Keratinocyte (primary cell): ENCODE measurements at places on chromosomes 6 and 20. TPM values are rescaled to one million over a fixed set of nuclear protein-coding genes. Genes with fewer than 3 reads are reported as not detected.

DNA sequence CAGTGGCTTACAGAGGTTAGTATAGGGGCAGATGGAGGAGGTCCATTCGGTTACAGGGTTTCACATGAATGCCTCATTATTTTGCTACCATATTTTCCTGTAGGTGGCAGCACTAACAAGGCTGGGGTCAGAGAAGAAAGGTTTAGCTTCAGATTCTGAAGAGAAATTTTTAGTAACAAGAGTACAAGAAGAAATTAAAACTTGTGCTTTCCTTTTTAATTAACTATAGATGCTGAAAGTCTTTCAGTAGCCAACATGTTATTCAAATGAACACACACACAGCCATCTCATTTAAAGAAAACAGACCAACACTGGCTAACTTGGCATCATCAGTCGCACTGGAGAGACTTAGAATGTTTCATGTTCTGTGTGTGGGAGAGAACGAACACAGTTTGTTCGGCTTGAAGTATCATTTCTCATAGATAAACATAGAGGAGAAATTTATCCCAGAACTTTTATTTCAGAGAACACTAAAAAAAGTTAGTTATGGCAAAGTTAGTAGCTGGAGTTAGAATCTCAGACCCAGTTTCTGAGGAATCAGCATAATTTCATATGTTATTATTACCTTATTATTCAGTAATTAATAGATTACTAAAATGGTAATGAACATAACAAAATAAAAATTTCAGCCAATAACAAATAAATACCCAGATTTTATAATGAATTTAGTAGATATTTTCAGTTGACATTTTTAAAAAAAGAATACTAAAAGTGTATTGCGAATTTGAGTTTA is 314.0 kb upstream of the RSPO3 start:
- DNase-seq = peak; percentile 7

GRCh38 chr6:117118490-117118889 is 146.9 kb upstream of the VGLL2 start:
- no peak for DNase-seq

DNA sequence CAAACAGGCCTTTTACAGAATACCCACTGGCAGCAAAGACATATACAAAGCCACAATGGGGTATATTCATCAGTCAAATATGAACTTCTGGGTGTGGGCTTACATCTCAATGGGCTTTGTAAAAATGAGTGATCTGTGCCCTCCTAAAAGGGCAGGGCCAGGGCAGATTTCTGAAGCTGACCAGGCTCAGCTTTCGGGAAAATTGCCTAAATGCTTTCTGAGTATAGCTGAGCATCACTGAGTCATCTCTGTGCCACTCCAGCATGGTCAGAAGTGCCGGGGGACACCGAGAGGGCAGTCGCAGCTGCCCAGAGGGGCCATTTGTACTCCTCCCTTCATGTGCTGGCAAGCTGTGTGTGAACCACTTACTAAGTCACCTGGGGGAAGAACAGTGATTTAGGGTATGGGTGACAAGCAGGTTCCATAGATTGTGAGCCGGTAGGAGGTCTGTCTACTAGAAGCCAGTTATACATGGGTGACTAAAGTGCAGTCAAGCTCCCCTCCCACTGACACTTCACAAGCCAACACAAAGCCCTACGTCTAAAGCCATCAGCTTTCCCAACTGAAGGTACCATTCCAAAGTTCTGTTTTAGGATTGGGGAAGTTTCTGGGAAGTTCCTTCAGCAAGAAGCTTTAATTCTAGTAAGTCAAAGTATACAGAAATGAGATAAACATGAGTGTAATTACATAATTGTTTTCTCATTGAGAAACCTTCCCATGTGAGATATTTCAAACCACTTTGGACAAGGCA is 147.6 kb upstream of the TAB2 start:
- no peak for DNase-seq

The CTCFL gene
- polyA plus RNA-seq = not detected in 3 replicates

- DNase-seq = no peak
Observed at GRCh38 chr20:17490501-17490900, 40.7 kb downstream of the BFSP1 start.

The LY6G6D gene
- 0.22 to 0.33 TPM in 2 of 3 replicates, not detected in the other for polyA plus RNA-seq

DNA sequence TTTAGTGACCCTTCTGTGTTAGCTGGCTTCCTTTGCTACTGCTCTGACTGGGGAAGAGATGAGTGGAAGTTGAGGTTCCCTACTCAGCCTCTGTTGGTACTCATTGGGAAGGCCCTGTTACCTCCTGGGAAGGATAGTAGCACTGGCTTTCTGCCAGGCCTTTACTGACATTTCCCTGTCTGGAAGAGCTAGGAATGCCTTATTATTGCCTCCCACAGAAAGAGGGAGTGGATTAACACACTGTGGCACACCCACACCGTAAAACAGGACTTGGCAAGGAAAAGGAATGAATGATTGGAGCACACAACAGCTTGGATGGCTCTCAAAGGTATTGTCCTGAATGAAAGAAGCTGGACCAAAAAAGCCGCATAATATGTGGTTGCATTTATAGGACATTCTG is 12.2 kb downstream of the ZNF831 start:
- no peak for DNase-seq

GRCh38 chr6:106572436-106572835 is 56.9 kb downstream of the RTN4IP1 start:
- DNase-seq = no peak

DNA sequence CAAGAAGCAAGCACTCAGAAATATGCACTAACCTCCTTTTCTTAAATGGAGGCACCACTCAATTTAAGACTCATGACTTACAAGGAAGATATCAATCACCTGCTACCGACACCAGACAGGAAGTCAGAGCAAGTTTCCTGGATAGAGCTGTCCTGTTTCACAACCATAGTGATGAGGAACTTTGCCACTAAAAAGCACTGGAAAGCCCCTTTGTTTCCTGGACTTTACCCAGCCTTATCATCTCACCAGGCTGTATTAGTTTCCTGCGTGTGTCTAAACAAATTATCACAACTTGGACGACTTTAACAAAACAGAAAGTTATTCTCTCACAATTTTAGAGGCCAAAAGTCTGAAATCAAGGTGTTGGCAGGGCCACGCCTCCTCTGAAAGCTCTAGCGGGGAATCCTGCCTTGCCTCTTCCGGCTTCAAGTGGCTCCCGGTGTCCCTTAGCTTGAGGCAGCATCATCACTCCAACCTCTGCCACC is 253.8 kb upstream of the STXBP5 start:
- DNase-seq = no peak

The SLC2A10 gene
- not detected in 3 replicates for polyA plus RNA-seq

The KCNK5 gene
- 0.02 to 0.03 TPM in 2 of 3 replicates, not detected in the other for polyA plus RNA-seq

DNA sequence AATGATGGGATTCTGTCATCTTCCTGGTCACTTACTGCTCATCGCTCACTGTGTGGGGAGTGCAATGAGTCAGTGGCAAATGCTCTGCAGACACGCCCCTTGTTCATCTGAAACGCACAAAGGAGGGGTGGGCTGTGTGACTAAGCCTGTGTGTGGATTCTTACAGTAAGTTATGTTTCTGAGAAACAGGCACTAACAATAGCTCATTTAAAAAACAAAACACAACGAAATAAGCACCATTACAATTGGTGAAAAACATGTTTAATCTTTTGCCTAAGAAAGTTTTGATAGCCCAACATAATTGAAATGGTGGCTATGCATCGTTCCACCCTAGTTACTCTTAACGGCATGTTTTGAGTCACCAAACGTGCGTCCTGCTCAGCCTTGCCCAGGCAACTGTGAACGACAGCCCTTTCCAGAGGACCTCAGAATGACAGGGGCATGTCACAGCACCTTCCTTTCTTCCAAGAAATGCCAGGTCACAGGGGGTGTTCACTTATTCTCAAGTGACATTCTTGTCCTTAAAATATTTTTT is 118.4 kb upstream of the SGK1 start:
- DNase-seq = no peak

GRCh38 chr6:42692137-42692911 is 30.1 kb downstream of the PRPH2 start:
- DNase-seq = no peak

DNA sequence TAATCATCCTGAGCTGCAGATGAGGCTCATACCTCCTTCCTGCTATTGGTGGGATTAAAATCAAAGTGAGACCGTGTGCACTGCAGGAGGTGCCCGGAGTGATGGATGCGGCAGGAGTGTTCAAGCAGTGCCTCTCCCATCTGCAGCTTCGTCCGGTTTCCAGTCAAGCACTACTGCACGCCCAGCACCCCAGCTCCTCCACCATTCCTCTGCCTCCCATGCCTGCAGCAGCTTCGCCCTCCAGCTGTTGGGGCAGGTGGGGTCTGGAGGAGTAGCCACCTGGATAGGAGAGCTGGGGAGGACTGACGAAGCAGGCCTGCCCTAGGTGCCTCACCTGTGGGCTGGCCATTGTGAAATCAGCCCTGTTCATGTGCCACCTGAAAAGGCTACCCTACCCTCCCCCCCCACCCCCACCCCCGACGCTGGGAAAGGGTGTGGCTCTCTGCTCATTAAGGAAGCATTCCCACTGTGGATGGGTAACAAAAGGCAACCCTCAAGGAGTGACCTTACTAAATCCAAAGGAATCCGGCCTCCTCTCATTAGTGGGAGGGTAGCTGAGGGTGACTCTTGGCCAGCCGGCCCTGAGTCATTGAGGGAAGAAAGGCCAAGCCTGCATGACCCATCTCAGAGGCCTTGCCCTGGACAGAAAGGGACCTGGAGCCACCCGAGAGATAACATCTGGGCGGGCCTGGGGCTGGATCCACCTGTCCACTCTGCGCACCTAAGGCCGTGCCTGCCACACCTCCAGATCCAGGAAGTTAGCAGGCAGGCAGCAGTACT is 115.9 kb upstream of the ARMC2 start:
- no peak for DNase-seq

- DNase-seq = peak; percentile 21
Observed at GRCh38 chr20:43843096-43843964, 71.3 kb upstream of the TOX2 start.

The RBPJL gene
- polyA plus RNA-seq = not detected in 3 replicates

DNA sequence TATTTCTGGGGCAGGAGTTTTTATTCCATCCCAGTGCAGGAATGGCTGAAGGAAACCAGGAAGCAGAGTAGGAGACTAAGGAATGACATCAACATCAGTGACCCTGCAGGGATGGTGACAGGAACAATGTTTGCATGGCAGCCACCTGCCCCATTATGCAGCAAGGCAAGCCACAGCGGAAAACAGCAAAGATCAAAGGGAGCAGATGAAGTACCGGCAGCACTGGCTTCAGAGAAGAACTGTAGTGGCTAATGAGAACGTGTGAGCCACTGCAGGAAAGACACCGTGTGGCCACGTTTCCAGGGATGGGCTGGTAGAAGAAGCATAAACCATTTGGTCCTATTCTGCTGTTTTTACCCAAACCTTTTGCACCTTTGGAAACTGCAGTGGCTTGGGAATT is 52.9 kb upstream of the TAB2 start:
- DNase-seq = no peak

DNA sequence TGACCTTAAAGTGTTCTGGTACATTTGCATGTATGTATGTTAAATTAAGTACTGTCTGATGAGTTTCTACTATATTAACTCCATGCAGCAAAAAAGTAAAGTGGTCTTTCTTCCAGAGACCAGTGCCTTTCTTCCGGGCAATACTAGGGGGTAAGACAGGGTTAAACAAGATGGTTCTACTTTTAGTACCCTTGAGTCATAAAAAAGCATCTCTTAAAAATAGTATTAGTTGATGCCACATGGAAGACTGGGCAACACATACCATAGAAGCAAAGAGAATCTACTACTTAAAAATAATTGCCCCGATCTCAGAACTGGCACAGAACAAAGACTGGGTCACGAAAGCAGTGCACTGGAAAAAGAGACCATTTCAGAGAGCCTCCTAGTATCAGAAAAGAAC is 66.2 kb downstream of the SESN1 start:
- no peak for DNase-seq

The HLA-DRB1 gene
- polyA plus RNA-seq = 0.12 to 0.54 TPM (median 0.31 TPM) in 3 replicates

DNA sequence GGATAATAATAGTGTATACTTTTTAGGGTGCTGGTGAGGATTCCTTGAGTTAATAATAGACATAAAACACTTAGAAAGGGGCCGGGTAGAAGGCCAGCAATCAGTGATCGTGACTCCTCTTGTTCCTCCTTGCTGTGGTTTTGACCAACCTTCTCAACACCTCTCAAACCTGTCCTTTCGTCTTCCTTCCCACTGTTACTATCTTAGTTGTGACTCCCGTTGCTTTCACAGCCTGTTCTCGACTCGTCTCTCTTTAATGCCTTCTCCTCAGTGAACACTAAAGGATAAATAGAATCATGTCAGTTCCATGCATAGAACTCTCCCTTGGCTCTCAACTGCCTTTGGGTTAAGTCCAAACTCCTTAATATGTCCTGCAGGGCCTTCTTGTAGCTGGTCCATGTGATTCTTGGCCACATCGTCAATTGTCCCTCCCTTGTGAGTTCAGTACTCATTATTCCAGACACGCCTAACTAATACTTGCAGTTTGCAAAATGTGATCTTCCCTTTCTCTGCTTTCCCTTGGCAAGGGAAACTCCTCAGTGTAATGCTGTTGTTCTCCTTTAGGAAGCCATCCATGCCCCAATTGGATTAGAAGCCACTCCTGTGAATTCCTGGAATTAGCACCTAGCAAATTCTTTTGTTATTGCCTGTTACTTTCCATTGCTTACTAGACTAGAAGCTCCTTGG is 164.9 kb downstream of the UTRN start:
- no peak for DNase-seq

DNA sequence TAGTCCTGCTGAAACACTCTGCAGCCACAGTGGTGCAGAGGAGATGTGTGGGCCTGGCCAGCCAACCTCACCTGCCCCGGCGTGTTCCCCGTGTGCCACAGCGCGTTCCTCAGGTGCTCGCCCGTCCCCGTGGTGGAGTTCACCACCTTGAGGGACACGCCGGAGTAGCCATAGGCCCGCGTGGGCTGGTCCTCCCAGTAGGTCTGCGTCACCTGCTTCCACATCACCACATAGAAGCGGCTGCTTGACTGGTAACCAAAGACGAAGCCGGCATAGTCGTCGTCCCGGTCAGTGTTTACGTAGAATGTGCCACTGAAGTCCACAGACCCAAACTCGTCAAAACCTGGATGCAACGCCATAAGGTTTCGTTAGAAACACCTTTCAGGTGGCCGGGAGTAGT is 31.5 kb downstream of the THBS2 start:
- no peak for DNase-seq

DNA sequence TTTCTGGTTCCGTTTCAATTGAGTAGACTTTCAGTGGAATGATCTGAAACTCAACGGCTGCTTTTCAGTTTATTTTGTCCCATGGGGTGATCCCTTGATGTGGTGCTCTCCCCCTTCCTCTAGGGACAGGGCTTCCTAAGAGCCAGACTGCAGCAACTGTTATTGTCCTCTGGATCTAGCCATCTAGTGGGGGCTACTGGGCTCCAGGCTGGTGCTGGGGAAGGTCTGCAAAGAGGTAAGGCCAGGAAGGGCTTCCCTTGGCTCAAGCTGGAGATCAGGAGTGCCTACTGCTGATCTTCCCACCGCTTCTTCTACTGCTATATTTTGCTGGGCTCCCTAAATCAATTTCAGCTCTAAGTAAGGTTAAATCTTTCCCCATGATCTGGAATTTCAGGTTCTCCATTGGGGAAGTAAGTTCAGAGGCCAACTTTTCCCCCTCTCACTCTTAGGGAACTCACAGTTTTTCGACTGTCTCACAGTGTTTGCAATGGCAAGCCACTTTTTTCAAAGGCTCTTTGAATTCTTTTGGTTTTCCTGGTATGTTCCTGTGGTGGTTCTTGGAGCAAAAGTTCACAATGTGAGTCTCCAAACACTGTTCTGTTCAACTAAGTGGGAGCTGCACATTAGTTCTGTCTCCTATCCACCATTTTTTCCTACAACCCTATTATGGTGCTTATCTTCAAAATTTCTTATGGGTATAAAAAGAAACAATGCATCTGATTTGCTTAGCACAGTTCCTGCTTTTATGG is 286.2 kb upstream of the EXOC2 start:
- no peak for DNase-seq

The FAM83C gene
- polyA plus RNA-seq = 12.4 to 23.0 TPM (median 12.6 TPM) in 3 replicates

GRCh38 chr20:35039846-35040489 is 52.6 kb downstream of the TRPC4AP start:
- DNase-seq = no peak

The ME1 gene
- polyA plus RNA-seq = 16.7 to 31.5 TPM (median 27.7 TPM) in 3 replicates
